CD4-positive, alpha-beta T cell (primary cell): ENCODE measurements at places on chromosomes 4 and X.
A peak's percentile ranks its signal among the peaks of the same experiment; 100 is the strongest.

DNA sequence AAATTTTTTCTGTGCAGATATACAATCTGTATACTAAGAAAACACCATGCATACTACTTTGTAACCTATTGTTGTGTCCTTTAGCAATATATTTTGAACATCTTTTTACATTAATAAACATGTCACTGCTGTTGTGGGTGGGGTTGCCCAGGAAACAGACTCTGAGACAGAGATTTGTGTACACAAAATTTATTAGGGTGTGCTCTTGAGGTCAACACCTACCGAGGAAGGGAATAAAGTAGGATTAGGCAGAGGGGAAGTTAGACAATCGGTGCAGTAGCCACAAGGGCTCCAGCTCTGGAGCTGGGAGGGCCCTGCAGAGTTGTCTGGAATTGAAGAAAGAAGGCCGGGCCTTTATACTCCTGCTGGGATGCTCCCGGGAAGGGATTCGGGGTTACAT lies 56.4 kb downstream of the CXorf58 start:
- H3K36me3 ChIP-seq: no peaks in the 10 kb centered on the region
- no peak for DNase-seq
- no peak overlapping the region for H3K27ac ChIP-seq
- peaks cover 4% of the 10 kb centered on the region for H3K4me1 ChIP-seq

DNA sequence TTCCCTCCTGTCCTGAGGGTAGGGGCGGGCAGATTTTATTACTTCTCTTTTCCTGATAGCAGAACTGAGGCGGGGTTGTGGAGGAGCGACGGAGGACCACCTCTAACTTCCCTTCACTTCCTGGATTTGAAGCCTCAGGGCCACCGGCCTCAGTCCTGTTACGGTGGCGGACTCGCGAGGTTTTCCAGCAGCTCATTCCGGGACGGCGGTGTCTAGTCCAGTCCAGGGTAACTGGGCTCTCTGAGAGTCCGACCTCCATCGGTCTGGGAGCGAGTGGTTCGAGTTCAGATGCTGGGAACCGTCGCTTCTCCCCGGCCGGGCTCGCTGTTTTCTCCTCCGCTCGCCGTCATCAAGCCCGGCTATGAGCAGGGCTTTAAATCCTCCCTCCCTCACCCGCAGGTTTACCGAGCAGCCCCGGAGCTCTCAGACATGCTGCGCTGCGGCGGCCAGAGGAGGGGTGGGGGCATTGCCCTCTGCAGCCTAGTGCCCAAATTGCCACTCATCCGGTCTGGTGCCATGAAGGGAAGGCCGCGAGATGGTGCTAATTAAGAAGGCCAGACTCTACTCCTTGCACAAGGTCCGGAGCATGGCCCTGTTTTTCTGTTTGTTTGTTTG lies 23.3 kb downstream of the HAND2 start:
- H3K27me3 ChIP-seq: peaks cover 97% of the 10 kb centered on the region
- peak overlapping the region; percentile 29 for H3K4me3 ChIP-seq
- H3K36me3 ChIP-seq: no peaks in the 10 kb centered on the region
- no peak for DNase-seq

GRCh38 chr4:130632731-130633604 lies 1537.0 kb downstream of the C4orf33 start:
- no peak overlapping the region for H3K27ac ChIP-seq
- no peaks in the 10 kb centered on the region for H3K36me3 ChIP-seq
- H3K27me3 ChIP-seq: no peaks in the 10 kb centered on the region
- no peak overlapping the region for H3K4me3 ChIP-seq
- DNase-seq: no peak

DNA sequence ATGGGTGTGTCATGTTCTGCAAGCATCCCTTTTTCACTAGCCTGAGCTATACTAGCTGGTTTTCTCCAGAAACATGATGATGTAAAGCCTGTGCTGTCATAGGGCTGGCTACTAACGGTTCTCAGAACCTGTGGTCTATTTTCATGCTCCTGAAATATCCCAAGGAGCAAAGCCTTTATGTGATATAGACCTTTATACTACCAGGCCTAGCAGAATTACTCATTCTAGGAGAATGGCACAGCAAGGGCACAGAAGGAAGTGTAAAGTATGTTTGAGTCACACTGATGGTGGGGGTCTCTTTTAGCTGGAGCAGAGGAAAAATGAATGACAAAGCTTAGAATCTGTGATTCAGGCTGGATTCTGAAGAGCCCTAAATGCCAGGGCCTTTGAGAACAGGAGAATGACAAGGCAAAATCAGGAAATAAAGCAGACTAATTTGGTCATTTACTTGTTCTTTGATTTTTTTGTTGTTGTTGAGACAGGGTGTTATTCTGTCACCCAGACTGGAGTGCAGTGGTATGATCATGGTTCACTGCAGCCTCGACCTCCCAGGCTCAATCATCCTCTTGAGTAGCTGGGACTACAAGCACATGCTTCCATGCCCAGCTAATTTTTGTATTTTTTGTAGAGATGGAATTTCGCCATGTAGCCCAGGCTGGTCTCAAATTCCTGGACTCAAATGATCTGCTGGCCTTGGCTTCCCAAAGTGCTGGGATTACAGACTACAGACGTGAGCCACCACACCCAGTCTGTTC lies 11.8 kb downstream of the TCEAL1 start:
- DNase-seq: no peak
- H3K4me1 ChIP-seq: no peaks in the 10 kb centered on the region
- no peaks in the 10 kb centered on the region for H3K36me3 ChIP-seq
- no peak overlapping the region for H3K4me3 ChIP-seq
- H3K27me3 ChIP-seq: peaks cover 6% of the 10 kb centered on the region

DNA sequence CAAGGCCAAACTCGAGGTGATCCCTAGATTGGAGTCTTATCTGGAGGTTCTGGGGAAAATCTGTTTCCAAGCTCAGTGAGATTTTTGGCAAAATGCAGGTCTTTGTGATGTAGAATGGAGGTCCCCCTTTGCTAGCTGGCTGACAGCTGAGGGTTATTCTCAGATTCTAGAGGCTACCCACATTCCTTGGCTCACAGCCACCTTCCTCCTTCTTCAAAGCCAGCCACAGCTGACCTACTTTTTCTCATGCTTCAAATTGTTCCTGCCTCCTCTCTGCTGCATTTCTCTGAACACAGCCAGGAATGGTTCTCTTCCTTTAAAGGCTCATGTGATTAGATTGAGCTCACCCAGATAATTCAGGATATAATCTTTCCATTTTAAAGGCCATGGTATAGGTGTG lies 86.9 kb downstream of the VCX3A start:
- no peaks in the 10 kb centered on the region for H3K36me3 ChIP-seq
- H3K4me1 ChIP-seq: no peaks in the 10 kb centered on the region
- no peak overlapping the region for H3K27ac ChIP-seq
- DNase-seq: no peak
- no peaks in the 10 kb centered on the region for H3K27me3 ChIP-seq
- no peak overlapping the region for H3K4me3 ChIP-seq

GRCh38 chr4:71841336-71841735 lies 57.5 kb upstream of the GC start:
- no peaks in the 10 kb centered on the region for H3K27me3 ChIP-seq
- no peak overlapping the region for H3K27ac ChIP-seq
- no peaks in the 10 kb centered on the region for H3K4me1 ChIP-seq
- no peak for DNase-seq
